Hematopoietic multipotent progenitor cell (in vitro differentiated cells): ENCODE measurements at places on chromosomes 1 and 21.

- DNase-seq = no peak
These were observed 42.0 kb upstream of the FOXO6 start for GRCh38 chr1:41319106-41319755.

DNA sequence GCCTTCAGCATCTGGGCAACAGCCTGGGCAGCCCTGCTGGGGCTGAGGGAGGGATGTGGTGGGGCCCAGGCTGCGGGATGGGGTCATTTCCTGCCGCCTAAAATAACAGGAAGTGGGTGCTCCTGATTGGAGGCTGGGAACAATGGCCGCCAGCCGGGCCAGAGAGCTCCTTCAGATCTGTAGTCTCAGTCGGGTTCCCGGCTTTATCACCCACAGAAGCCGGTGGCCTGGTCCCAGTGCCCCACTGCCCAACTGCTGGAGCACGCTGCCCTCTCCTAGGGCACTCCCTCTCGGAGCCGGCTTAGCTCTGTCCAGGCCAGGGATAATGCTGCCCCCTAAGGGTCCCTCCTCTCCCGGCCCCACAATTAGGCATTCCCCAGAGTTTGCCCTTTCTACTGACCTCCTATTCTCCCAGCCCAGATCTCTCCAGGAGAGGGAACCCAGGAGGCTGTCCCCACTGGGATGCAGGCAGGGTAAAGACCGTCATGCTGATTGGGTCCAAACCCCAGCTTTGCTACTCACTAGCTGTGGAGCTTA, 5.1 kb downstream of the MAP7D1 start:
- DNase-seq = no peak

DNA sequence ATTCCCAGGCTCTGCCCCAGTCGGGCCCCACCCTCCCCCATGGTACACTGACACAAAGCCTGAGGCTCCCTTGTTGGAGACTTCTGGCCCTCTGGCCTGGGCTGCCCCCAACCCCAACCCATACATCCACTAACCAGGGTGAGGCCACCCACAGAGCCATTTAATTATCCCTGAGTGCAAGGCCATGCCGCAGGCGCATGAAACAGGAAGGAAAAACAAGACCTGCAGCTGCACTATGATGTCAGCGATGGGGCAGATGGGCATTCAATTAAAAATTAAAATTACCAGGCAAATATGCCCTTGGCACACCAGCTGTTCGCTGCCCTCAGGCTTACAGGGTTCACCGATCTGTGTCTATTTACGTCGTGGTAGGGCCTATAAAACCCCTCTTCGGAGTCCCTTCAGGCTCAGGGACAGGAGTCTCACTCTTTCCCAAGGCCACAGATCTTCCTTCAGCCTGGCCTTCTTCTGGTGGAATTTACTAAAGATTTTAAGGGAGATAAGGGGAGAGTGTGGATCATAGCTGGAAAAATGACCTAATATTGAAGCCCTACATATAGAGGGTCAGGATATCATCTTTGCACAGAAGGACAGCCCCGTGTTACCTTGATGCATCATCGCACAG, 29.6 kb upstream of the RGS16 start:
- no peak for DNase-seq

GRCh38 chr1:100038660-100039287, 69.0 kb downstream of the SLC35A3 start:
- peak; percentile 62 for DNase-seq

DNA sequence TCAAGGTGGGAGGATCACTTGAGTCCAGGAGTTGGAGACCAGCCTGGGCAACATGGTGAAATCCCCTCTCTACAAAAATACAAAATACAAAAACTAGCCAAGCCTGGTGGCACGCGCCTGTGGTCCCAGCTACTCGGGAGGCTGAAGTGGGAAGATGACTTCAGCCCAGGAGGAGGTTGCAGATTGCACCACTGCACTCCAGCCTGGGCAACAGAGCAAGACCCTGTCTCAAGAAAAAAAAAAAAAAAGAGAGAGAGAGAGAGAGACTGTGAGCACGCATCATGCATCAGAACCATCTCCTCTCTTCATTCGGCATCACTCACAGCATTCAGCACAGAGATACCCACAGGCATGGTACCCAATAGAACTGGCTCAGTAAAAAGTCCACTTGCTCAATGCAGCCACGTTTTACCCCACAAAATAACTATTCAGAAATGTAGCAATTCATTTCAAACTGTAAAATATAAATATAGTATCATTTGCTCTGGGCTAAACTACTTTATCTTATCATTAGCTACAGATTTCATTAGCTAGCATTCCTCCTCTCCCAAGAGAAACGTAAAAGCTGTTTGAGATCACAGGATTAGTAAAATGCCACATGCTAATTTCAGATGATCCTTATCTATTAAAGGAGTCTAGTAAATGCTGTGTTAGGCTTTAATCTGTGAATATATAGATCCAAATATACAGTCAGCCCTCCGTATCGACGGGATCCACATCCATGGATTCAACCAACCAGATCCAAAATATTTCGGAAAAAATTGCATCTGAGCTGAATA, 11.7 kb downstream of the LBR start:
- DNase-seq = no peak

- no peak for DNase-seq
These were observed 9.4 kb downstream of the MFN2 start for GRCh38 chr1:11989669-11990068.

GRCh38 chr1:9153152-9153551, 24.2 kb upstream of the GPR157 start:
- DNase-seq = no peak

- no peak for DNase-seq
These were observed 18.7 kb upstream of the RAP1A start for GRCh38 chr1:111600886-111601386.

DNA sequence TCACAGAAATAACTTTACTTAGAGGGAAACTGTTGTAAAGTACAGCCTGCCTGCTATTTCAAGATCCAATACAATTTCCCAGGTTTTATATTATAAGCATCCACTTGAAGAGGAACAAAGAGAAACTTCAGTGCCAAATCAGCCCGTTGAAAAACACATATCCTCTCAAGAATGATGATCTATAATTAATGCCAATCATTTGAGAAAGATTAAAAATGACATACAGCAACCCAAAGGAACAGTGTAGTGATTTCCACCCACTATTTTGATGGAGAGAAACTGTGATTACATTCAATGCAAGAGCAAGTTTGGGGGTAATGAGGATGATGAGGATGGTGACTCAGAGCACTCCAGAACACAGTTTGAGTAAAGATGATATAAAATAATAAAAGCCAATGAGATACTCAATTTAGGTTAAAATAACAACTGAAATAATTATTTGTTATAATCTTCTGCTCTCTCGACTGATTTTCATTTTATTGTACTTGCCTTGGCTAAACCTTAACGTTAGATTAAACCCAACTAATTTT, 715.5 kb downstream of the NCAM2 start:
- no peak for DNase-seq

GRCh38 chr1:234683127-234683860, 73.3 kb upstream of the IRF2BP2 start:
- no peak for DNase-seq

GRCh38 chr1:162303004-162303344, 73.7 kb downstream of the SPATA46 start:
- no peak for DNase-seq

DNA sequence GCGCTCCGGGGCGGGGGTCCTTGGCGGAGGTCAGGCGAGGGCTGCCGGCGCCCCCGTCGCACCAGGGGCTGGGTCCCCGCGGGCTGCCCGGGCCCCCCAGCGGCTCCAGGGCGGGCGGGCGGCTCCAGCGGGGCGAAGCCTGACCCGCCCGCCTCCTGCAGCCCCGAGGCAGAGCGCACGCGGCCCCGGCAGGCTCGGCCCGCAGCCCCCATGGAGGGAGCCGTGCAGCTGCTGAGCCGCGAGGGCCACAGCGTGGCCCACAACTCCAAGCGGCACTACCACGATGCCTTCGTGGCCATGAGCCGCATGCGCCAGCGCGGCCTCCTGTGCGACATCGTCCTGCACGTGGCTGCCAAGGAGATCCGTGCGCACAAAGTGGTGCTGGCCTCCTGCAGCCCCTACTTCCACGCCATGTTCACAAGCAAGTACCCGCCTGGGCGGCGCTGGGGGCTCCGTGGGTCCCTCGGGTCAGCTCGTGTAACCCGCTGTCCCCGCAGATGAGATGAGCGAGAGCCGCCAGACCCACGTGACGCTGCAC, 817 bp downstream of the KLHL17 start:
- DNase-seq = no peak

- DNase-seq = no peak
These were observed 1.6 kb downstream of the ELK4 start for GRCh38 chr1:205630241-205630640.
